ENCODE measurements at places on chromosomes 16 and 17.

DNA sequence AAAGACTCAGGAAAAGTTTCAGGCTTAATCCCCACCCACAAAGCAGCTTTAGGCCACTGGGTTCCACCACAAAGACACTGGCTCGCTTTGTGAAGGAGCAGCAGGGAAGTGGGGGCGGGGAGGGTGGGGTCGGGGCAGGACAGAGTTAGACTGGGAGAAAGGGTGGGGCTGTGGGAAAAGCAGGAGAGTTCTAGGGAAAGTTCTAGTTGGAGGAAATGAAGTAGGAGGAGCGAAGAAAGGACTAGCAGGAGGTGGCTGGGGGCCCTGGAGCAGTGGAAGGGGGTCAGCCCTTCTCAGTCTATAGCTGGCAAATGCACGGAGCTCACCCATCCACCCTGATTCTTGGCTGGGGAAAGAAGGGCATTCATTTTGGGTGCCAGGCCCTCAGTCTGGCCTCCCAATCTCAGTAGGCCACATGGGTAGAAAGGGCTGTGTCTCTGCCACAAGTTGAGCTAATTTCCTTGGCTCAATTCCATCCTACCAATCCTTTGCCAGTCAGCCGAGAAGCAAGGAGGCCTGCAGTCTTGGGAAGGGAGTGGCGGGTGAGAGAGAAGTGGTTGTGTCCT lies 4.6 kb downstream of the INPP5K start:
- no peak for ATAC-seq

GRCh38 chr16:53040788-53041187 lies 11.9 kb downstream of the CHD9NB start:
- ATAC-seq, result no peak

DNA sequence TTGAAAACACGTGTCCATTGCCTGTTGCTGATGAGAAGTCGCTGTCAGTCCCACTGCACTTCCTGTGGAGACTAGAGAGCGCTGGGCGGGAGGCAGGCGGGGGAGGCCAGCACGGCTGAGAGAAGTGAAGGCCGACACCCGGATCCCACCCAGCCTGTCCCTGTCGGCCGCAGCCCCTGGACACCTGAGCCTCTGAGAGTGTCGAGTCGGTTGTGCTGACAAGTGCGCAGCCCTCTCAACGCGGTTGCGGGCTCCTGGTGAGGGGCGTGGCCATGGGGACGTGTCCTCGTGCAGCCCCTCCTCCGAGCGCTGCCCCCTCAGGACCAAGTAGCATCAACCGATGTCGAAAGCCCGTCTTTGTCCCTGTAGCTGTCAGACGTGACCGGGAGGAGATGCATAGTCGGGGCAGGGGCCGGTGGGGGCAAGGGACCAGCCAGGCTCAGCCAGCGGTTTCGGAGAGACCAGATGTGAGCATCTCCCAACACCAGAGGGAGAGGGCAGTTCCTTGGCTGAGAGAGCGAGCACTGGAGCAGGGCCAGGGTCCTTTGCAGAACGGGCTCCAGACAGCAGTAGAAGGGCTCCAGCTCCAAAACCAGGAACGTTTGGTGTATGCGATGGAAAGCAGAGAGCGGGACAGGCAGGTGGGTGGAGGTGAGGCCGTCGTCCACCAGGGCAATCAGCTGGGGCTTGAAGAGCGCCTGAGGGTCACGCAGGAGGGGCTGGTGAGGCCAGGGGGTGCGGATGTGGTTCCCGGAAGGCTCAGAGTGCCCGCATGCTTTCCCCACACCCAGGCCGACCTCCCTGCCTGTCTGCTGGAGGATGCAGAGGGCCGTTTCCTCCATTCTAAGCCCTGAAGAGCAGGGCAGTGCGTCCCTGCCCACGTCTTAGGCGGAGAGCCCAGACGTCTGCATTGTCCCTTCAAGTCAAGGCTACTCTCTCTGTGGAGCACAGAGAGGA lies 43.3 kb upstream of the CHMP6 start:
- no peak for ATAC-seq

GRCh38 chr16:31179219-31179746 lies 656 bp upstream of the FUS start:
- ATAC-seq, result peak; percentile 35

DNA sequence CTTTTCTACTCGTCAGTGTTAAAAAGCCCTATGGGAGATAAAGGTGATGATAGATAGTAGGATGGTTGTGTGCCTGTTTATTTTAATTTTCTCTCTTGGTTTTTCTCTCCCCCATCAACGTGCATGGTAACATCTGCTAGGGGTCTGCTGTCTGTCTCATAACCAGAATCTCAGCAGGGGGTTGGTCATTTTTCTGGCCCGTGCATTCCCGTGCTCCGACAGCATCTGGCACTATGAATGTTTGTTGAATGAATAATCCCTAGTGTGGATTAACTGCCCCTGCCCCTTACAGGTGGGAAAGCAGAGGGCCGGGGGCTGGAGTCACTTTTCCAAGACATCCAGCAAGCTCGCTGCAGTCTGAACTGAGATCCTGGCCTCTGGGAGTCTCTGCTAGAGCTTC lies 6.3 kb downstream of the CA5A start:
- ATAC-seq, result no peak

GRCh38 chr16:28602529-28602928 lies 5.7 kb upstream of the SULT1A2 start:
- ATAC-seq, result no peak

GRCh38 chr16:270381-271255 lies 5.1 kb downstream of the RGS11 start:
- no peak for ATAC-seq

DNA sequence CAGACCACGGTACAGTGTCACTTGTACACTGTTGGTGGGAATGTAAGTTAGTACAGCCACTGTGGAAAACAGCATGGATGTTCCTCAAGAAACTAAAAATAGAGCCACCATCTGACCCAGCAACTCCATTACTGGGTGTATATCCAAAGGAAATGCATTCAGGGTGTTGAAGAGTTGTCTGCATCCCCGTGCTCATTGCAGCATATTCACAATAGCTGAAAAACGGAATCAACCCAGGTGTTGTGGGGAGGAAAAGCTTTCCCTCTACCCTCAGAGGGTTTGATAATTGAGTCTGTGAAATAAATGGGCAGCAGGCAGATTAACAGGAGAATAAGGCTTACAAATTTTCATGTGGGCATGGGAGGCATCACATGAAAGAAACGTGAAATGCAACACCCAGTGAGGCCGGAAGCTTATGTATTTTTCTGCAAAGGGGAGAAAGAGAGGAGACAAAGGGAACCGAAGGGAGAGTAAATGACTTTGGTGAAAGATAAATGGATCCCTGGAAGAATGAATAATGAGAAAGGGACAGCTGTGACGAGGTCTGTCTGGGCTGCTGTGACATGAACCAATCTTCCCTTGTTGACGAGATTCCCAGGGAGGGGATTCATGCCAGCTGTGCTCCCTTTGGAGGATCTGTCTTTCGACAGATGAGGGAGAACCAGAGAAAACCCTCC lies 106.2 kb downstream of the KCNJ12 start:
- no peak for ATAC-seq

DNA sequence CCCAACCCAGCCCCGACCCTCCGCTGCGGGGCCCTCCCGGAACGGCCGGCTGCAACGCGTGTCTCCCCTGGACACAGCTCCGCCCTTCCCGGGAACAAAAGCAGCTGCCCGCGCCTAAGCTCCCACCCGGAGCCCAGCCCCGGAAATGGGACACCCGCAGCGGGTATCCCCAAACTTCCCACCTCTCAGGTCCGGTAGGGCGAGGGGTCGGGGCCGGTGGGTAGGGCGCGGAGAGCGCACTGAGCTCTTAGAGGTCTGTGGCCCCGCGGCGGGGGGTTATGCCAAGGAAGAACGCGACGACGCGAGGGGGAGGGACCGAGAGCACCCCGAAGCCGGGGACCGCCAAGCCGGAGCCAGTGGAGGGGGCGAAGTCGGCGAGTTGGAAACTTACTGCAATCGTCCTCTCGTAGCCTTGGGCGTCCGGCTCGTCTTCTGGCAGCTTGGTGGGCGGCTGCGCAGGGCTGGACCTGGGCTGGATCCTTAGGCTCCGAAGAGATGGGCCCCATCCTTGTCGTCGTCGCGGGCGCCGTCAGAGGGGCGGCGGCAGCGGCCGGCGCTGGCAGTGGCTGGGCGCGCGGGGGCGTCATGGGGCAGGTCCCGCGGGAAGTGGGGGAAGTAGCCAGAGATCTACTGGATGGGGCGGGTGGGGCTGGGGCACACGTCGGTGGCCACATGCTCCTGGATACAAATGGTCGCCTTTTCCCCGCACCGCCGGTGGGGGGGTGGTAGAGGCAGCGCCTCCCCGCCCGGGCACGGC lies 6.9 kb downstream of the USP6 start:
- peak; percentile 48 for ATAC-seq

DNA sequence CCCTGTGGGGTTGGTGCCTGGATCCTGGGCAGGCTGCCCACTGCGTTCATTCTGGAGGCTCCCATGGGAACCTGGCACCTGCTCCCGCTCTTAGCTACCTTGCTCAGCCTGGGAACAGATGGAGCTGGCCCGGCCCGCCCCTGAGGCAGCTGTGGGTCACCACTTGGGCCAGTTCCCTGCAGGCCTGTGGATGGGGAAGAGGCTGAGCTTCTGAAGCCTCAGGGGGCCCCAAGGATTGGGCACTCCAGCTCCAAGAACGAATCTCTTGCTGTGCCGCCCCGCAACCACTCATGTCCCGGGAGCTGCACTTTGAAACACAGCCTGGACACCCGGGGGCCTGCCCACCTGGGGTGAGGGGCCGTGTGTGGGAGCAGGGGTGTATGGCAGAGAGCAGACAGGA lies 37.7 kb downstream of the BAHCC1 start:
- no peak for ATAC-seq

DNA sequence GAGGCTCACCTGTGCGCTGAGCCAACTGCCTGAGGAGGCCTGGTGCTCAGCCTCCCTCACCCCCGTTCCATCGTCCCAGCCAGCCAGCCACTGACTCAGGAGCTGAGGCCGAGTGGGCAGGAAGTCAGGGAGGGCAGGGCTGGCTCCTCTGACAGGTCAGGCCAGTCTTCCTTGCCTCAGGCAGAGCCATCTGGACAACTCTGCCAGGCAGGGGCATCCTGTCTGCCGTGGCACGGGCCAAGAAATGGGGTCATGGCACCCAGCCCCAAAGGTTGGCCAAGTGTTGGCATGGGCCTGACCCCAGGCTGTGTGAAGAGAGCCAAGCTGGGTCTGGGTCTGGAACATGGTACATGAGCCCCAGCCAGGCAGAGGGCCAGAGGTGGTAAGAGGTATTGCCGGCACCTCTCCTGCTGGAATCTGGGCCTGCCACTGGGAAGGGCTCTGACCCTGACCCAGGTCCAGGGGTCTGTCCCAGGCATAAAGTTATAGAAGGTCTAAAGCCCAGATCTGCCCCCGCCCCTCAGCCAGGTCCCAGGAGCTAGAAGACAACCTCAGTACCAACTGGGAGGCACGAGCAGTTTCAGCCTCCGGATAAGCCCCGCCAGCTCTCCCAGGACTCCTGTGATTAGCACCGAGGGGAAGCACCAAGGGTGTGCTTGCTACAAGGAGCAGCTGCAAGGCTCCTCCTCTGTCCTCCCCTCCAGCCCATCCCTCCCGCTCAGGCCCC lies 2.5 kb upstream of the VASN start:
- no peak for ATAC-seq

- ATAC-seq, result peak; percentile 51
Measured at GRCh38 chr17:42937712-42938596, 26.3 kb downstream of the AARSD1 start.

- ATAC-seq, result no peak
Measured at GRCh38 chr17:42179911-42180410, 981 bp downstream of the KCNH4 start.

DNA sequence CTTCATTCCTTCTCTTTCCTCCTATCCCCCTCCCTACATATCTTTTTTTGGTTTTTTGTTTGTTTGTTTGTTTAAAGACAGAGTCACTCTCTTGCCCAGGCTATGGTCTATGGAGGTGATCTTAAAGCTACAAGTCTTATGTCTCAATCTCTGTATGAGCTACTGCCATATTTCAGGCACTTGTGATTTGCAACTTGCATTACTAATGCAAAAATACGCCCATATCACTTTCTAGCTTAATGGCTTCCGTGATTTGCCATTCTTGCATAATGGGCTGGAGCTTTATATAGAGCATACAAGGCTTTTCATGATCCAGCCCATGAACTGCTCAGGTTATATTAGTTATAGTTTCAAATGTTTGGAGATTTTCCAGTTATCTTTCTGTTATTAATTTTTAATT lies 7.5 kb downstream of the CFAP97D1 start:
- no peak for ATAC-seq

DNA sequence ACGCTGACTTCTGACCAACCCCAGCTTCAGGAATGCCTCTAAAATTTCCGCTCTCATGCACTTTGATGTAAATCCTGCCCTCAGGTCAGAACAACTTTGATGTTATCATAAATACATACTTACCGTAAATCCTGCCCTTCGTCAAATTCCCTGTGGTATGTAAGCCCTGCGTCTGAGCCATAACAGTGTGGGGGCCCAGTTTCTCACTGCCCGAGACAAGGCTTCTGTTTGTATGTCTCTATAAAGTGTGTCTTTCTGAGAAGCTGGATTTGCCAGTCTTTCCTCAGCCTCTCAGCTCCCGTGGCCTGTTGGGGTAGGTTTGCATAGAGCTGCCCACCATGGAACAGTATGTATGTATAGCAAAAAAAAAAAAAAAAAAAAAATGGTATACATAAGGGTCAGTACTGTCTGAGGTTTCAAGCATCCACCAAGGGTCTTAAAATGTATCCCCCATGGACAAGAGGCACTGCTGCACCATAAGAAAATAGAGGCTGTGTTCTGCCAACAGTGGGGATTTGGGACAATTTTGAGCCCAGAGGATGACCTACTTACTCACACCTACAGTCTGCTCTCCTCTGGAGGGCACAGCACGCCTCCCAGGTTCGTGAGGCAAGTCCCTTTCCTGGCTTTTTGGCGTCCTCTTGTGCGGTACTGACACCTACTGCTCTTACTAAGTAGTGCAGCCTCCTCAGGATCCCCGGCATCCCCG lies 17.5 kb downstream of the PRMT7 start:
- ATAC-seq, result peak; percentile 92

GRCh38 chr16:86355951-86356350 lies 154.4 kb upstream of the FOXF1 start:
- ATAC-seq, result no peak

GRCh38 chr16:61946019-61946418 lies 90.2 kb downstream of the CDH8 start:
- no peak for ATAC-seq

DNA sequence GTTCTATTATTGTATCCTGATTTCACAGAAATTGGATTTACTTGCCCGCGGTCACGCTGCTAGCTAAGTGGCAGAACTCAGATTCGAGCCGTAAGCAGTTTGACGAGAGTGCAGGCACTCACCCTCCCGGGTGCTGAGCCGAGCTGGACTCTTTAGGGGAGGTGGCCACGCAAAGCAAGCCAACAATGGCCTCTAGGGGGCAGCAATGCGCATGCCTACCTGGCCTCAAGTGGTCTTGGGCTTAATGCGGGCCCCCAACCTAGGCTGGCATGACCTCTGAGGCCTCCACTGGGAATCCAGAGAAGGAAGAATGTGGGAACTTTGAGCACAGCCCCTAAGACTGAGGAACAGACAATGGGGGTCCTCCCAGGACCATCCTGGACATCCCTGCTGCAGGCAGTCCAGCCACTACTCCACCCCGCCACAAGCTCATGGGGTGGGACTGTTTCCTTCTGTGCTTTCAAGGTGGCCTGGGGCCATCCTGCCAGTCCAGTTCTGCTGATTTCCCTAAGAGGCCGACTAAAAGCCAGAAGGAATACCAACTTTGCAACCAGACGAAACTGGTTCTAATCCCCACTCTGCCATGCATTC lies 276.5 kb downstream of the XYLT1 start:
- ATAC-seq, result peak; percentile 60
